Stimulated activated CD8-positive, alpha-beta memory T cell treated with anti-CD3 and anti-CD28 coated beads, Interleukin-2, amount 100 ng/mL, for 1 hour (primary cell): ENCODE measurements at places on chromosomes 11 and 22.

GRCh38 chr11:10076458-10077141 lies 217.4 kb downstream of the SBF2 start:
- no peak for DNase-seq

DNA sequence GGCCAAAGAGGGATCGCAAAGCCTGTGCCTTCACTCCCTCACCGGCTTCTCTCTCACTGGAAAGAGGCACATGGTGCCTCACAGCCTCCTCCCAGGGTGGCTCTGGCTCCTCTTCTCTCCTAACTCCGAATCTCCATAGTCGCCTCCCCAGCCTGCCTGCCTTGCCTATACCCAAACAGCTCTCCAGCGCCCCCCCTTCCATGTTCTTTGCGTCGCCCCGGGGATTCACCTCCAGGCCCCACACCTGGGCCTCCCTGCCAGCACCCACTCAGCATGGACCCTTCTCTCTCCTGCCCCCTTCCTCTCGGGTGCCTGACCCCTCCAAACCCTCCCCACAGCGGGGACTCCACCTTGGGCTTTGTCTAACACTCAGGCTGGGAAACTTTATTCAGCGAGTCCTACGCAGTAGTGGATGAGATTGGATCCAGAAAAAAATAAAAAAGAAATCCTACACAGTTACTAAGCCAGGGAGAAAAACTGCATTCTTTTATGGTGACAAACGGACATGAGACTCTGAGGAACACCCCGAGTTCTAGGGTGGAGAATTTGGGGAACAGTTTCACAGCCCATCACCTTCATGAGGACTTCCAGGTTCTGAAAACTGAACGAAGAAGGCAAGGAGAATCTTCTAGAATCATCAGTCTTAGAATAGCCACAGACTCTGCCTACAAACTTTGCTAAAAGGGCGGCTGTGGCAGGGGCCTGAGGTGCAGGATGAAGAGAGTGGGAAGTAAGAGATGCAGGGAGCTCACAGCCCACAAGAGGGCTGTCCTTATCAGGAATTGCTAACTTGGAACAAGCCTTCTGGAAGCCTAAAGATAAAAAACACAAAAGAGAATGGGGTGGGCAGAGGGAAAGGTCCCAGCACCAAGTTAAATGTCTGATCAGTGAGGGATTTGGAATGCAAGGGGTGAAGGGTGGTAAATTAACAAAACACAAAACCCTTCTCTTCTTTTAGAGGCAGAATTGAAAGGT lies 5.3 kb downstream of the PPM1F start:
- DNase-seq, result no peak

DNA sequence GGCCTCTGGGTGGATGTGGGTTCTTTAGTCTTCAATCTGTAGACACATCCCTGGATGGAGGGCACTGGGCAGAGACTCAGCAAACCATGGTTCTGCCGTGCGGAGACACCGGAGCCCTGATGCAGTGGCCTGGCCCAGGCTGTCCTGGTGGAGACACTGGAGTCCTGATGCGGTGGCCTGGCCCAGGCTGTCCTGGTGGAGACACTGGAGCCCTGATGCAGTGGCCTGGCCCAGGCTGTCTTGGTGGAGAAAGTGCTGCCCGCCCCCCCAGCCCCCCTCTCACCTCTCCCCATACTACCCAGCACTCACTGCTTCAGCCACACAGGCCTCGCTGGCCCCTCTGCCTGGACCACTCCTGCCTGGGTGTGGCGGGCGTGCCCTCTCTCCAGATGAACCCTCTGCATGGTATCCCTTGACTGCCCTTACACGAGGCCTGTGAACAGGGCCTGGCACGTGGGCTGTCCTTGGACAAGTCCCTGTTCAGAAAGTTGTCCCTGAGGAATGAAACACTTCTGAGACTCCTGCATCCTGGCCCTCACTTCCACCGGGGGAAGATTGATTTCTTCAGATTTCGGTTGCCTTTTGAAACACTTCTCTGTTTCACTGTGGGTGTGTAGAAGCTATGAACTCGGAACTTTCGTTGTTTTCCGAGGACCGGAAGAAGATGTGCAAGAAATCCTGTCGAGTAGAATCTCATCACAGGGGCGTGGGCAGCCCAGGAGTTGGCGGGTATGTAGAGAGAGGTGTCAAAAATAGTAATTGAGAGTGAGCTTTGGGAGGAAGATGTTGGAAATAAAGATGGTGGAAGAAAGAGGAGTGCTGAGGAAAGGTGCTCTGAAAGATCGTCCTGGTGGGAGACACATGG lies 26.2 kb downstream of the IGHMBP2 start:
- no peak for DNase-seq

- no peak for DNase-seq
These were observed 1.1 kb upstream of the DBX1 start for GRCh38 chr11:20161230-20161918.

GRCh38 chr22:23251445-23252093 lies 71.3 kb downstream of the BCR start:
- DNase-seq, result no peak

GRCh38 chr11:99519095-99519494 lies 498.3 kb downstream of the CNTN5 start:
- no peak for DNase-seq

GRCh38 chr11:68457216-68457897 lies 3.2 kb upstream of the PPP6R3 start:
- no peak for DNase-seq

DNA sequence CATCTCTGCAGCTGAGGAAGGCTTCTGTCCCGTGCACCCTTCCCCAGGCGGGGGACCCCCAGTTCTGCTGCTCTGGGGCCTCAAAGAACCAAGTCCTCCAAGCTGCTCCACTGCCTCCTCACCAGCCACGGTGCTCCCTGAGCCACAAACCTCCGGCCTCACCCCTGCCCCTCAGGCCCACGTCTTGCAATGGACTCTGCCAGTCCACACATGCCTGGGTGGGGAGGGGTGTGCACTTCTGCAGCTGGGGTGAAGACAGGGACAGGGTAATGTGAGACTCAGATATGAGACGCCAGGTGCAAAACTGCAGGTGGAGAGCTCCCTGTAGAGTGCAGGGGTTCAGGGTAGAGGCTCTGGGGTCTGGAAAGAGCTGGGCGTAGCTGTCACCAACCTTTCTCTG lies 3.2 kb upstream of the PTDSS2 start:
- no peak for DNase-seq

GRCh38 chr11:61782841-61783240 lies 9.6 kb downstream of the TMEM258 start:
- DNase-seq, result no peak

- DNase-seq, result no peak
These were observed 576 bp downstream of the TMEM258 start for GRCh38 chr11:61791737-61792309.

DNA sequence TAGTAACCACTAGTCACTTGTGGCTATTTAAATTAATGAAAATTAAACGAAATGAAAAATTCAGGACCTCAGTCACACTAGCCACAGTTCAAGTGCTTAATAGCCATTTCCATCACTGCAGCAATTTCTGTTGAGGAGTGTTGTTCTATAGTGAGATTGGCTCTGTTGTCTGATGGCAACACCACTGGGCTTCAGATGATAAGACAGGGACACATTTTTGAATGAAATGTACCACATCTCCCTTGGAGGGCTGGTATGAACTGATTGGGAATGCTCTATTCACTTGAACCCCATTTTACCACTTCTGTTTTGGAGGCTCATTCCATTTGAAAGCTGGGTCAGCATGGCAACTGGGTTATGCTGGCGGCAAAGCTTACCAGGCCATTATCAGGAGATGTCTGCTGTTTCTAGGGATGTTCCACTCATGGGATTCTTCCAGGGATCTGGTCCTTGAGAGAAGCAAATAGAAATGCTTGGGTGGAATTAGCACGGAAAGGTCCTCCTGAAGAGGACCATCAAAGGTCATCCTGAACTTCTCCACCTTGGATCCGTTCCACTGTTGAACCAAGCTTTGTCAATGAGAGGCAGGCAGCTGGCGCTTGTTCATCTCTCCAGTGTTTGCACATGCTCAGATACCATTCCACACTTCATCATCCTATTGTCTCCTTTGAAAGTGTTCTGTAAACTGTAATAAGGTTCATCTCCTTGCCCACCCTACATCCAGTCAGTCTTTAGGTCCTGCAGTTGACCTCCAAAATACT lies 7.6 kb downstream of the AMOTL1 start:
- DNase-seq, result no peak

DNA sequence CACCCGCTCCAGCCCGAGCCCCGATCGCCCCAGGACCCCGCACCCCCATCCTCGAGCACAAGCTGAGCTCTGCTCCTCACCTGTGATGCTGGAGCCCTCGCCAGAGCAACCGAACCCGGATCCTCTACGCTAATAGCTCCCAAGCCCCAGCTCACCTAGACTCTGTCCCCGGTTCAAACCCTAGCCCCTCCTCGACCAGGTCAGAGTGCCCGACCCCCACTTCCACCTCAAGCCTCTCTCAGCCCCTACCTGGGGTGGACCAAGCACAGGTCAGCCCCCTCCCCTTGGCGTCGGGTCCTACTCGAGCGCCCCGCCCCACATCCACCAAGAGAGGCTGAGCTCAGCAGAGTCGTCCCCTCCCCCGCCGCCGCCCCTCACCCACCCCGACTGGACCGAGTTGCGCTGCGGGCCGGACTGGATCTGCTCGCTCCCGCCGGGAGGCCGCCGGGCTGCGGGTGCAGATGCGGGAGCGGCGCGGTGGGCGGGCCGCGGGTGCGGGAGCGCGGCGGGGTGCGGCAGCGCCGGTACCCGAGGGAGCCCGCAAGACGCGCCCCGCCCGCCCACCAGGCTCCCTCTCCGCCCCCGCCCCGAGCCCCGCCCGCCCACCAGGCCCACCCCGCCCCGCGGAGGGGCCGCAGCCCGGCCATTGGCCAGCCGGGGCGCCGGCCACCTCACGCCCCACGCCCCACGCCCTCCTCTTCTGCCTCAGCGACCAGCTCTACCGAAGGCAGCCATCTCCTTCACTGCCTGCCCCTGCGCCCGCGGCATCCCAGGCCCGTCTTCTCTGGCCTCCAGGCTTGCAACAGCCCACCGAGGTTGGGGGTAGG lies 577 bp upstream of the DKK3 start:
- DNase-seq, result no peak

DNA sequence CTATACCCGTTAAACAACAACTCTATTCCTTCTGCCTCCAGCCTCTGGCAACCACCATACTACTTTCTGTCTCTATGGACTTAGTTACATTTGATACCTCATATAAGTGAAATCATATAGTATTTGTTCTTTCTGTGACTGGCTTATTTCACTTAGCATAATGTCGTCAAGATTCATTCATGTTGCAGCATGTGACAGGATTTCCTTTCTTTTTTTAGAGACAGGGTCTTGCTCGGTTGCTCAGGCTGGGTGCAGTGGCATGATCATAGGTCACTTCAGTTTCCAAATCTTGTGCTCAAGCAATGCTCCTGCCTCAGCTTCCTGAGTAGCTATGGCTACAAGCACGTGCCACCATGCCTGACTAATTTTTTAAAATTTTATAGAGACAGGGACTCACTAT lies 29.4 kb upstream of the SORL1 start:
- no peak for DNase-seq

GRCh38 chr22:48318575-48319320 lies 1508.9 kb downstream of the BRD1 start:
- DNase-seq, result no peak

- DNase-seq, result no peak
These were observed 539.6 kb upstream of the CADM1 start for GRCh38 chr11:116043857-116044256.

DNA sequence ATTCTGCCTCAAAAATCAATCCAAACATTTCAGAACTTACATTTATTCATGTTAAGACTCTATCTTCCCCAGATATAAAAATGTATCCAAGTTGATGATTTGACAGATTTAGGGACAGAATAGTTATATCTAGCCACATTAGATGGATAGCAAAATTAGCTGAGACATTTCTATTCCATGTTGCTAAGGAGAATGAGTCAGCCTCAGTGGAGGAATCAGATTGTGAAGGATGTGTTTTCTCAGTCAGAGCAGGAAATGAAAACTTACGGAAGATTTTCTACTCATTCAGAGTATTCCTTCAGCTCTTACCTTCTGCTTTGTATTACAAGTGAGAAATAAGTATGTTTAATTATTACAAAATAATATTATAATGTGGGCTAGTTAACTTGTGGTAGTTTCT lies 556.3 kb upstream of the ANO3 start:
- DNase-seq, result no peak

GRCh38 chr11:62004473-62004872 lies 37.0 kb upstream of the FTH1 start:
- no peak for DNase-seq

- no peak for DNase-seq
These were observed 179.9 kb upstream of the C11orf87 start for GRCh38 chr11:109241988-109242536.

DNA sequence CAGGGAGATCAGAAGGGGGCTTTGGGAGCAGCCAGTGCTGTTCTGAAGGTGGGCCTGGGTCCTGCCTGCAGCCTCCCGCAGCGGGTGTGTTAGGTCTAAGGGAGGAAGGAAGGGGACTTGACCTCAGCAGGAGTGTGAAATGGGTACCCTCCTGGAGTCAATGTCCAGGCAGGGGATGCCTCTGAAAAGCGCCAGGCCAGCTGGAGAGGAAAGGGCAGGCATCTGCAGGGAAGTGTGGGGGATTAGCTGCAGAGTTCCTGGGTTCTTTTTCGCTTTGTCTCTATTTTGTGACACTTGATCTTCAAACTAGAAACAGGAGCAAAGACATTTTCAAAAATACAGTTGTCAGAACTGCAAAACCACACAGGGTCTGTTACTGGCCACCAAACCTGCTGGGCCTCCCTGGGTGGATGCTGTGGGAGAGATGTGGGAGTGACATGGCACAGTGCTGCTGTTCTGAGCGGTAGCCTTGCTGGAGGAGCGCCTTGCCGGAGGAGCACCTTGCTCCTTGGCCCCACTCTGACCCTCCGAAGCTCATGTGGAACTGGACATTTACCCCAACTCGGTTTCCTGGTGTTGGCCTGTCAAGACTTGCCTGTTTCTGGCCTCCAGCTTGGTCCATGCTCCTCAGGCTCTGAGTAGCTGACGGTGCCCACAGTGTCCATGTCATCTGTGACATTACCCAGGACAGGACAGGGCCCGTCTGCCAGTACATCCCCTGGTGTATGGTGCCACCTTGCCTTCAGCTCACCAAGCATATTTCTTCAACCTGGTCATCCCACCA lies 25.9 kb downstream of the MED15 start:
- no peak for DNase-seq

DNA sequence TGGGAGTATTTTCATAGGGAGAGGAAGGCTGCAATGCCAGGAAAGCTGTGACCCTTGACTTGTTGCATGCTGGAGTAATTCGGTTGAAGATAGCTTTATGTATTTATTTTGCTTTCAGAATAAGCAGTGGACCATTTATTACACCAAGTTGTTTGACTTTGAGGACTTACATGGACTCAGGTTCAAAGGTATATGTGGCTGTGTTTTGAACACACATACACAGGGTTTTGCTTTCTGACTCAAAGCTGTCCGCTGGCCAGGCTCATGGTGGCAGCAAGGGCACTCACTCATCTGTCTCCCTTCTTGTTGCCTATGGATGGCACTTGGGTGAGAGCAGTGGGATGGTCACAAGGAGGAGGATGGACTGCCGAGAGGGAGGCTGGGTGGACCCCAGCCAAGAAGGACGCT lies 6.5 kb downstream of the TIMP3 start:
- DNase-seq, result no peak

DNA sequence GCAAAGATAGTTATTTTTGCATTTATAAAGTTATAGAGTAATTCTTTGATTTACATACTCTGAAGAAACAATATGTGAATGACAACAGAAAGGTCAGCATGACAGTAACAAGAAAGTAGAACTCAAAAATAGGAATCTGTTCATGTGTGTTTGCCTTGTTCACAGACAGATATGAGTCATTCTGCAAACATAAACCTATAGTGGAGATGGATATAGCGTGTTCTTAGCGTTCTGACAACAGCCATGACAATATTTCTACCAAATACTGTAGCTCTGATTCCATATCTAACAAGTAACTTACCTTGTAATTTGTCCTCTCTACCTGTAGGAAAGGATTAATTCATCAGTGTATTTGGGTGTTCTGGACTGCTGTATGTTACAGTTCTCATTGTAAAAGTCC lies 208.5 kb upstream of the MTMR2 start:
- no peak for DNase-seq
